Left lung (tissue), 14 donors: ENCODE measurements at places on chromosomes 4 and X.
A peak's percentile ranks its signal among the peaks of the same experiment; 100 is the strongest.

GRCh38 chrX:147899379-147900114 lies 12.2 kb upstream of the FMR1 start:
- no peak for DNase-seq

- DNase-seq: no peak
Observed at GRCh38 chr4:119984996-119985395, 81.7 kb downstream of the MAD2L1 start.

- DNase-seq: no peak
Observed at GRCh38 chr4:67328393-67328792, 216.9 kb downstream of the CENPC start.

- DNase-seq: no peak
Observed at GRCh38 chr4:148214529-148215166, 227.6 kb downstream of the NR3C2 start.

DNA sequence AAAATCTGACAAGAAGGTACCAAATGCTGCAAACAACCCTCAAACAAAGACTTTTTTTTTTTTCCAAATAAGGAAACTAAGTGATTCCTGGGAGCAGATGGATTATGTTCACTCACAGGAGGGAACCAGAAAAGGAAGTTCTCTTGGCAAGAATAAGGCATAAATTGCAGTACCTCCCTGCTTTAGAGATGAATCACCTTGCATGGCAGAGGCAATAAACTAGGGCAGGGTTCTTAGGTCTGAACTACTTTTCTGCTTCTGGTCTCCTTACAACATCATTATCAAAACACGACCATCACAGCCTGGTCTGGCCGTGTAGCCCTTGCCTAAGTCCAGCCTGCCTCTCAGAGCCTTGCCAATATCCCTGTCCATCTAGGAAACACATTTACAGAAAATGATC lies 6.3 kb downstream of the TMEM31 start:
- no peak for DNase-seq

- no peak for DNase-seq
Observed at GRCh38 chr4:68673143-68673542, 2.7 kb upstream of the UGT2B15 start.

- no peak for DNase-seq
Observed at GRCh38 chr4:138831948-138832347, 183.6 kb upstream of the NOCT start.

DNA sequence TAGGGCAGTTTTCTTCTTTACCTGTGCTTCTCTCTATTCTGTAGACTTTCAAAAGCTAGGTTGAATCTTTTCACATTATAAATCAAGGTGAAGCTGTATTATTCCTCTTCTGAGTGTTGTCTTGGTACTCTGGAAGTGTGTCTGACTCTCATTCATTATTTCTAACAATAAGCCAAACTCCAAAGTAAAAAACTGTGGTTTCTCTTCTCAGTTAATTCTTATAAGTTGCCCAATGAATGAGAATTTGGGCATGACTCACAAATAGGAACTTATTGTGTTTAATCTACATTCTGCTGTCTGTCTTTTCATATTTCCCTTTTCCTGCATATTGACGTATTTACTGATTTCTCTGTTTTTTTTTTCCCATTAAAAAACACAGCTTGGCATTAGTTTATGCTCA lies 714.5 kb downstream of the CCSER1 start:
- no peak for DNase-seq

DNA sequence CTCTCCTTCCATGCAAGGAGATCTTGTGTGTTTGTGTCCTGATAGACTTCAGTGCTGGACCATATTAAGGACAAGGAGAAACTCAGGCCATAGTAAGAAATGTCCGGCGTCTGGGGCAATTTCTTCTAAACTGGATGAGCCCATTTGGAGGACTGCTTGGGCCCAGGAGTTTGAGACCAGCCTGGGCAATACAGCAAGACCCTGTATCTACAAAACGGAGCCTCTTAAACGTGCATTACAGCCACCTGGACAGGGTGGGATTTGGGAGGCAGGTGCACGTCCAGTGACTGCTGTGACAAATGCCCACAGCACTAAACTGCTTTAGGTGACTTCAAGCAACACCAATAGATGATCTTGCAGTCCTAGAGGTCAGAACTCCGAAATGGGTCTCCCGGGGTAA lies 311.9 kb downstream of the DHRSX start:
- no peak for DNase-seq

- no peak for DNase-seq
Observed at GRCh38 chr4:2497931-2498330, 29.0 kb downstream of the RNF4 start.

GRCh38 chr4:153987291-153987690 lies 198.4 kb upstream of the SFRP2 start:
- no peak for DNase-seq

DNA sequence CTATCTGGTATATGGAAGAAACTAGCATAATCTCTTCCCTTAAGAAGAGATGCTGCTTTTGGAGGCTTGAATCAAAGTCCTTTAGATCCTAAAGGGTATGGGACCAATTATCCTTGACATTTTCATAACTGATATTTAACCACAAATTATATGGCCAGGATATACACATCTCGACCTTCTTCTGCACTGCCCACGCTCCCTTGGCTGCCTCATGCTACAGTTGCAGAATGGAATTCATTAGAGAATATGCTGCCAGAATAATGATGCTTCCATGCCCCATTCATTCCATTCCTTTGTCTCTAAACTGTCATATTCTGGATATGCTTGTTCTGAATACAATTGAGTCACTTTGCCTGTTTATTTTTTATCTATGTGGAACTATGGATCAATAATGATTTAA lies 157.1 kb upstream of the PACRGL start:
- no peak for DNase-seq

GRCh38 chr4:8121292-8122015 lies 37.2 kb downstream of the ABLIM2 start:
- DNase-seq: peak; percentile 73

DNA sequence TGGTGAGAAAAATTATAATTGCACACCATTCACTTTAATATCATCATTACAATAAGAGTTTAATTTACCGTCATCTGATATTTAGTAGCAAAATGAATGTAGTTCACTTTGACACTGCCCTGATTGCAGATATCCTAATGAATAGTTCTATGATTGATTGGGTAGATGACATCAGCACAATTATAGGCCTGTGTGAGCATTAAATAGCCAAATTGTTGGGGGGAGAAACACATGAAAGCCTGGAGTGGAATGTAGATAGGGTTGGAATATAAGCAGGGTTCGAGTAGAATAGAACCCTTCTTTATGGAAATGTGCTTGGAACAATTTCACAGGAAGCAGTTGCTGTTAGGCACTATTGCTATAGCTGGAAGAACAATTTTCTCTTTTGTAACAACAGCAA lies 1526.2 kb downstream of the RPA4 start:
- no peak for DNase-seq

DNA sequence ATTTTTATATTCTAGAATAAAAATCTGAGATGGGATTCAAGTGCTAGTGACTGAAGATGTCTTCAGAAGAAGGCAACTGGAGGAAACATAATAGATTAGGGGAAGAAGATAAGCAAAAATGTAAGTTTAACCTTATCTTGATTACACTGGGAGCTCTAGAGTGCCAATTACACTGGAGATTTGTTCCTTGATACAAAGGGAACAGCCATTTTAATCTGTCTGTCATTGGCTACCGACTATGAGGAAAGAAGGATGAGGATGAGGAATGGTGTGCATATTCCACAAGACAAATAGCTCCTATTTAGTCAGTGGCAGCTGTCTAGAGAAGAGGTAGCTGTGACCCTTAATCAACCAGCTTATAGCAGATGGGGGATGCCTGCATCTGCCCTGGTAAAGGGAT lies 1034.5 kb upstream of the IGFBP7 start:
- DNase-seq: no peak

DNA sequence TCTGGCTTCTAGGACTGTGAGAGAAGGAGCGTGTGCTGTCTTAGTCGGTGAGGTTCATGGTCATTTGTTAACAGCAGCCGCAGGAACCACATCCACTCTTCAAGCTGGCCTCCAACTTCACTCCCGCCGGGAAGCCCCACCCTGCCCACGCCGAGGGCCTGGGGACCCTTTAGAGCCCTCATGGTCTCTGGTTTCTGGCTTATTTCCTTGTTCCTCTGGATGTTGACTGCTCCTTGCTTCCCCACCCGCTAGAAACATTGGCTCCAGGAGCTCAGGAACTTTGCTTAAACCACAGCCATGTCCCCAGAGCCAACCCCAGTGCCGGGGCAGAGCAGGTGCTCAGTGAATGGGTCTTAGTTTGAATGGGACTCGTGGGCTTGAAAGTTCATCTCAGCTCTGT lies 40.8 kb downstream of the HTRA3 start:
- DNase-seq: peak; percentile 11
